ENCODE measurements at places on chromosomes 3 and 15.
A peak's percentile ranks its signal among the peaks of the same experiment; 100 is the strongest.

- no peak for DNase-seq
These were observed 70.1 kb downstream of the TRAK1 start for GRCh38 chr3:42161050-42161935.

GRCh38 chr15:41653760-41654159 lies 6.4 kb upstream of the MGA start:
- DNase-seq = no peak

GRCh38 chr15:50884540-50884939 lies 23.9 kb upstream of the AP4E1 start:
- no peak for DNase-seq

DNA sequence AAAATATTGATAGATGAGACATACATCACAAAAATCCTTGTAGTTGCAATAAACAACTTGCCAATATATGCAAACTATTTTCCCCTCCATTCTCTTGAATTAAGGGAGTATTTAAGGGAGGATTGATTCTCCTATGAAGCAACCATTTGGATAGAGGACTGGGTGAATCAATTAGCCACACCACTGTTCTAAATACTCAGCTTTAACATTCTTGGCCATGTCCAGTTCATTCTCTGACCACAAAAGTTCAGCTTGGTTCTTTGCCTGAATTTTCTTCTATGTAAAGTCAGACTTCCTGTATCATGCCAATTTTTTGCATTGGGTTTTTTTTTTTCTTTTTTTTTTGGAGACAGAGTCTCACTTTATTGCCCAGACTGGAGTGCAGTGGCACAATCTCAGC lies 15.8 kb upstream of the SEC11A start:
- no peak for DNase-seq

- no peak for DNase-seq
These were observed 170.2 kb downstream of the FEZF2 start for GRCh38 chr3:62203152-62203551.

DNA sequence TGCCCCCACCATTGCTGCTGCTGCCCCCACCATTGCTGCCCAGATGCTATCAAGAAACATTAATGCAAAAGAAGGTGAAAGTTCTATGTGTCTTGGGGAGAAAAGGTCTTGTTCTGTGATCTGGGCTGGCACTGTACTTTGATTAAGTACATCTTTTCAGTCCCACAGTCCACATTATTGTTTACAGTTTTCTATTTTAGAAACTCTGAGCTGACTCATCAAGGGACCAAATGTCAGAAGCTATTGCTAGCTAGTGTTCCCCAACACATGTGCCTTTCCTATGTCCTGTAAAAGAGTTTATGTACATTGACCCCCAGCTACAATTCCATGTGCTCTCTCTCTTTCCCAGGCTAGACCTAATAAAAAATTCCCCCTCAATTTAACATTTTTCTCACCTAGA lies 264.7 kb upstream of the NECTIN3 start:
- no peak for DNase-seq

DNA sequence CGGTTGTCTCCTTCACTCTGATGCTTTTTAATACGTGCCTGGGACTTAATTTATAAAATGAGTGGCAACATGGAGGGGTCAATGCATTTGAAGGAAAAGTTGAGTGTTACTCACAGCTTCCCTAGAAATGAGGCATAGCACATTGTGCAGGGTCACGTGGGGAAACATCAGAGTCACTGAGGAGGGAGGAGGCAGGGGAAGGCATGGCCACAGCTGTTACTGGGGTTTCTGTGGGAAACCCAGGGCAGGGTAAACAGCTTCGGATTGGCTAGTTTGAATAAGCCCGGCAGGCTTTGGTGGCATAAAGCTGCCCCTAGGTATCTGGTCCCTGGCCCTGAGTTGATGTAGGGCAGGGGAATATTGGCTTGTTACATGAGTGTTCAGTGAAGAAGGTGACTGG lies 98.9 kb upstream of the ST8SIA2 start:
- DNase-seq = peak; percentile 24

DNA sequence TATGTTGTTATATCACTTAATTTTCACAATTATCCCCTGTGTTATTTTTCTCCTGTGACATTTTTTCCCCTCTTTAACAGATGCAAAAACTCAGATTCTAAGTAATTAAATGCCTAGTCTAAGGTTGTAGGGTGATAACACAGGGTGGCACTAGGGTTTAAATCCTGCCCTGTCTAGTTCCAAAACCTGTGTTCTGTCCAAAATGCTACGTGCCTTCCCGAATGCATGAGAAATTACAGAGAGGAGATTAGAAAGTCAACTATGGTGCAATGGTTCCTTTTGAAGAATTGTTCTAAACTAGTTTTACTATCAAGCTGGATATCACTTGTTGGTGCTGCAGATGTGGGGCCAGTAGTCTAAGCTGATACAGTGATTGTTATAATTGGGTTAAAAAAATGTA lies 108.0 kb downstream of the DIPK2A start:
- no peak for DNase-seq

DNA sequence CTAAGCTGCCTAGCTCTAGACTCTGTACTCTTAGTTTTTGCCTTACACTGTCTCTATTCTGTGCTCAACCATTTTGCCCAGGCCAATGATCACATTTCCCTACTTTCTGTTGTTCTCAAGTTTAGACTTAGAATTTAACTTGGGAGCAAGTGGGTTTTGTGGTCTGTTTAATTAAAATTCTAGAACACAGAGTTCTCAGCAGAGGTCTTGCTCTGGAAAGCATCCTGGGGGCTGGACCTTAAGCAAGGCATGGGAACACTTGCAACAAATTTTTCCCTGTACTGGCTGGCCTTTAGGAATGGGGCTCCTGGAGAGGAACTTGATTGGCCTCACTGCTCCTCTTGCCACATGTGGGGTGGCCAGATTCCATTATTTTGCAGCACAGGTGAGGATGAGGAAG lies 236.3 kb upstream of the LRTM1 start:
- no peak for DNase-seq

DNA sequence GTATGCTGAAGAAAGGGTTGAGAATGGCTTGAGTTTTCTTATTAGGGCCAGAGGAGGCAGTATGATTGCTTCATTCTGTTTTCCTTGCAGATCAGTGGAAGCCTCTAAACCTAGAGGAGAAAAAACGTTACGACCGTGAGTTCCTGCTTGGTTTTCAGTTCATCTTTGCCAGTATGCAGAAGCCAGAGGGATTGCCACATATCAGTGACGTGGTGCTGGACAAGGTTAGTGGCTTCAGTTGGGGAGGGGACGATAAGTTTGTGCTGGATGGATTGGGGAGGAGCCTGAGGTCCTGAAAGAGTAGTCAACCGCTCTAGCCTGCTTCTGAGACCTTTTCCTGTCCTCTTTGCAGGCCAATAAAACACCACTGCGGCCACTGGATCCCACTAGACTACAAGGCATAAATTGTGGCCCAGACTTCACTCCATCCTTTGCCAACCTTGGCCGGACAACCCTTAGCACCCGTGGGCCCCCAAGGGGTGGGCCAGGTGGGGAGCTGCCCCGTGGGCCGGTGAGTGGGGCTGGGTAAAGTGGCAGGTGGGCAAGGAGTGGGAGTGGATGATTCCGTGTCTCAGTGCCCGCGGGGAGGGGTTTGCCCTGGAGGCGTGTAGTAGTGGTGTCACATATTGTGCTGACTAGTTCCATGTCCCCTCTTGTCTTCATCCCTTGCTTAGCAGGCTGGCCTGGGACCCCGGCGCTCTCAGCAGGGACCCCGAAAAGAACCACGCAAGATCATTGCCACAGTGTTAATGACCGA lies 8.5 kb downstream of the EIF4G1 start:
- no peak for DNase-seq

Data from hematopoietic multipotent progenitor cell treated with erythropoietin and hydrocortisone succinate and interleukin-3 and kit ligand, for 6 days (in vitro differentiated cells).